Head of caudate nucleus (tissue), 42 donors: ENCODE measurements at places on chromosomes 7 and 10.

DNA sequence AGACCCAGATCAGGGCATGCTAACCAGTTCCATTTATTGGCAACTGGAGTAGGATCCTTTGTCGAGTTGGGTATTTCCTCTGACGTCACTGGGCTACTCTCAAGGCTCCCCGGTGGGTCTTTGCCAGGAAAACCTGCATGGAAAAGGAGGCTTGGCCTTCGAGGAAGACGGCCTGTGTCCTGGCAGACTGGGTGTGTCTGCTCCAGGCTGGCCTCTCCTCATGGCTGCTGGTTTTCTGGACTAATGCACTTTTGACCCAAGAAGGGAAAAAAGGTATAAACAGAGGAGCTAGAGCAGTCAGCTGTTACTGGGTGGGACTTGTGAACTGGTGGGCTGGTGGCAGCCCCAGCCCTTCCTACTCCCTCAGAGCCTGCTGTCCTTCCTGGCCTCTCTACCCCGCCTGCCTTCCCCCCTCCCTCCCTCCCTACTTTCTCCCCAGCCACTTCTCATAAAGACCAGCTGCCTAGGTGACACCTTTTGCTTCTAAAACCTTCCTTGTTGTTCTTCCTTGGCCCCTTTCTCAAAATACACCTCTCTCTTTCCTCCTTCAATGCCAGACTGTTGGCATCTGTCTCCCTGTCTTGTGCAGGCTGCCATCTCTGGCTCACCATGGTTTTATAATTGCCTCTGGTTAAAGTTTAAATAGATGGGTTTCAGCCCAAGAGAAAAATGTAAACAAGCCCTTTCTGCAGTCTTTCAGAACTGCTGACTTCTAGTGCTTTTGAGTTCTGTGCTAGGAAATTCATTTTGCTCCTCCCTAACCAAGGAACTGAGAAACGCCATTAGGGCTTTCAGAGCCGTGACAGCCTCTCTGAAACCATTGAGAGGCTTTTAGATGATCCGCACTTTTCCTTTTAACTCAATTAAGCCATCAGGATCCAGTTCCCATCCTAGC is 101.8 kb upstream of the MKLN1 start:
- no peak for DNase-seq

DNA sequence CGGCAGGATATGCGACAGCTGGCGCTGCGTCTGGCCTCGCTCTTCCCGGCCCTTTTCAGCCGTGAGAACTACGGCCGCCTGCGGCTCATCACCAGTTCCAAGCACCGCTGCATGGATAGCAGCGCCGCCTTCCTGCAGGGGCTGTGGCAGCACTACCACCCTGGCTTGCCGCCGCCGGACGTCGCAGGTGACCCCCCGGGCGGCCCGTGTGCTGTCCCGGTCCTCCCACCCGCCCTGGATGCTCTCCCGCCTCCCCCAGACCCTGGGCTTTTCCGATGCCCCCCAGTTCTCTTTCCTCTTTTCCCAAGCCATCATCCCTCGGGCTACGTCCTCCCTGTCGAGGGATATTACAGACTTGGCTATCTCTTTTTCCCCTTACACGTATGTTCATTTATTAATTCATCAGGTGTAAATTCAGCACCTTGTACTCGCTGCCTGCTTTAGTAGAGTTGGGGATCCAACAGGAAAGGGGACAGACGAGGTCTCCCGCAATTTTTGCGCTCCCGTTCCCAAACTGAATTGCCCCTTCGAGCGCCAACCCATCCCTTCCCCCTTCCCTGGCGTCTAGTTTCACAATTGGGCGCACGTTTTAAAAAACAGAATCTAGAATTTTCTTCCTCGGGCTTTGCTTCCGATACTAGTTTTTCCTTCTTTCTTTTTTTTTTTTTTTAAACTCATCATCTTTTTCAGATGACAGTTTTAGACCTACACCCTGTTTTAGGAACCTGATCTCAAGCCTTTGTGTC is 846 bp downstream of the MINPP1 start:
- peak; percentile 63 for DNase-seq

DNA sequence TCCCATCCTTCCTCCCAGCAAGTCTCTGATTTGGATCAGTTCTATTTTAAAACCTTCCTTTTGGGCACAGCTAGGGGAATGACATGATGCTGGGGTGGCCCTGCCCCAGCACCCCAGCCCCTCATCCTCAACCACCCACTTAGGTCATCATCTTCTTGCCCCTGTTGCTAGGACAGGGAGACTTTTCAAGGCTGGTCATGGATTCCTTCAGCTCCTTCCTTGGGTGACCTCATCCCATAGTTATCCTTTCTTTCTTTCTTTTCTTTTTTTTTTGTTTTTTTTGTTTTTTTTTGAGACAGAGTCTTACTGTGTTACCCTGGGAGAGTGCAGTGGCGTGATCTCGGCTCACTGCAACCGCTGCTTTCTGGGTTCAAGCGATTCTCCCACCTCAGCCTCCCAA is 127.2 kb downstream of the WDFY4 start:
- DNase-seq, result no peak

GRCh38 chr10:131934769-131935168 is 34.0 kb downstream of the PPP2R2D start:
- no peak for DNase-seq

GRCh38 chr7:88215295-88215694 is 4.5 kb downstream of the SRI start:
- no peak for DNase-seq

GRCh38 chr10:50367732-50368131 is 116.4 kb upstream of the ASAH2 start:
- no peak for DNase-seq

- no peak for DNase-seq
These were observed 5.1 kb downstream of the SGMS1 start for GRCh38 chr10:50618624-50619023.

- no peak for DNase-seq
These were observed 119.7 kb upstream of the KLF14 start for GRCh38 chr7:130853503-130854279.

DNA sequence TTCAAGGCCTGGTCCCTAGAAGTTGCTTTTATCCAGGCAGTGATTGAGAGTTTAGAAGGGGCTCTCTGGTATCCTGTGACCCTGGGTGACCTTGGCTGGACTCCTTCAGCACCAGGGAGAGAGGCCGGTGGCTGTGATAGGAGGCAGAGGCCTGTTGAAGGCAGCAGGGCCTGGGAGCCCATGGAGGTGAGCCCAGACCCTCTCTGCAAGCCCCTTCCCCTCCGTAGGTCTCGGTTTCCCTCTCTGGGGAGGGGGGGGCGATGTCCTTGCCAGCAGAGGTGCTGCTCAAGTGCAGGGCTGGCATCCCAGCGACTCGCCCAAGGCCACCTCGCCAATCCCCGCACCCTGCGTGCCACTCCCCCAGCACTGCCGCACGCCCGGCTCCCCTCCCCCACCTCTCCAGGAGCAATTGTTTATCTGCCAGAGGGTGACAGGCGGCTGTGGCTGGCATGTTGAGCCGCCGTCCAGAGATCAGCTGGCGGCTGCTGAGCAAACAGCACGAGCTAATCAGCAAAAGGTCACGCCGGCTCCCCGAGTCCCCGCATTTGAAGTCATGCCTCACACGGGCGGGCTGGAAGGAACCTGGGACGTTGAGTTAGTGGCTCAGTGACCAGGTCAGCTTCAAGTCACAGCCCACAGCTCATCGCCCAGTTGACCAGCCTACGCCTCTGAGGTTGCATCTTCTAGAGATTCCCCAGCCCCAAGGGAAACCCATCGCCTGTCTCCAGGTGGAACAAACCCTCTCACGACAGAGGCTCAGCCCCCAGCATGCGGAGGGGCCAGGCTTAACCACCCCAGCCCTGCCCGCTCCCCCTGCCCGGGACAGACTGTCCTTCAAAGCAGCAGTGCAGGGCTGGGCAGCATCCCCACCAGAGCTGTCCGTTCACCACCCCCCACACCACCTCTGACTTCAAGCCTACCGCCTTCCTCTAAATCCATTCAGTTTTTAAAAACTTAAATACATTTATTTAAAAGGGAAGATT is 43.7 kb downstream of the ELFN1 start:
- no peak for DNase-seq

DNA sequence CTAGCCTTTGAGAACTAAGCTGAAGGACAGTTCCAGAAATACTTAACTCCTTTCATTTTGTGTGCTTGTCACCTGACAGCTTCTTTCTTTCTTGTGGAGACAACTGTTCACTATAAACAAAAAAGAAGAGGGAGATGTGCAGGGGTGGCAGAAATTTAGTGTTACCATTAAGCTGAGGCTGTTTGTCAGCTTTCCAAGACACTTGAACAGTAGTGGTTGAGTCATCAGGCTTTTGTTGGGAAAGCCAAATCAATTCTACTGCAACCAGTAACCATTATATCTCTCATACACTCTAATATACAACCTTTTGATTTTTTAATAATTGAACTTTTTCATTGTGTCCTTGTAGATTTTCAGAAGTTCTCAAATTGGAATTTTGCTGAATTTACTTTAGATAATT is 75.3 kb downstream of the POLL start:
- DNase-seq, result no peak

DNA sequence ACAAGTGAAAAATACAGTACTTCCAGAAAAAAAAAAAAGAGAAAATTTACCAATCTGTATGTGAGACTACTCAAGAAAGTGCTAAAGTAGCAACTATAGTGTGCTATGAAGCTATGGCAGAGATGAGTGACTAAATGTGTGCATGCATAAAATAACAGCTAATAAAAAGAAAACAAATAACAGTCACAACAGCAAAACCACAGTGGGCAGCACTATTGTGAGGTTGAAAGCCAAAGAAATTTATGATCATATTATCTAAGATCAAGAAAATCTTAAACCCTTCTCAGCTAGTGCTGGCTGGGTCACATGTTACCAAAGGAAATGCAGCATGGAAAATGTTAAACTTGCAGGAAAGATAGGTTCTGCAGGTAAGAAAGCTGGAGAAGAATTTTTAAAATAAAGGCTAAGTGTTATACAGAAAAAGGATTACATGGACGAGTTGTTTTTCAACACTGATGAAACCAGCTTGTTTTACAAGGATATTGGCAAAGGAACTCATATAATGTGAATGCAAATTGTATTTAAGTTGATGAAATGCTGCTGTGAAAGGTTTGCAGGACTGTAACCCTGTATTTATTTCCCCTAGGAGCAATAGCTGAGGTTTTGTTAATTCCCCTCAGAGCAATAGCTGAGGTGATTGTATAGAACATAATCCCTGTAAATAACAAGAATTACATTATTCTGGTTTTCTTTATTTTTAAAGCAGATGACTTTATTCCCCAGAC is 15.6 kb upstream of the OR2A5 start:
- no peak for DNase-seq

DNA sequence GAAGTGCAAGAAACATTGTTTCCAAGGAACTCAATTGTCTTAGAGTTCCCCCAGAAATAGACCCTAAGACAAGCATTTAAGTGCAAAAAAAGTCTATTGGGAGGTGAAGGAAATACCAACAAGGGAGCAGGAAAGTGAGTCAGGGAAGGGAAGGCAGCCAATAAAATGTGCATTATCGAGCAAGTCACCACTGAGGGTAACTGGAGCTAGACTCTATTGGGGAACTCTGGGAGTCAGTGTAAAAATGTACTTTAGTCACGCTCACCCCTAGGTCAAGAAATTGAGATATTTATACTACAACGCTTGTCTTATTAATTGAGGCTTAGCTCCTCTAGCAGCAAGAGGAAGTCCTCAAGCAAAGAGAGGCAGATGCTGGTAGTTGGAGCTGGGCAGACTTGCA is 137.7 kb downstream of the RTKN2 start:
- DNase-seq, result no peak

DNA sequence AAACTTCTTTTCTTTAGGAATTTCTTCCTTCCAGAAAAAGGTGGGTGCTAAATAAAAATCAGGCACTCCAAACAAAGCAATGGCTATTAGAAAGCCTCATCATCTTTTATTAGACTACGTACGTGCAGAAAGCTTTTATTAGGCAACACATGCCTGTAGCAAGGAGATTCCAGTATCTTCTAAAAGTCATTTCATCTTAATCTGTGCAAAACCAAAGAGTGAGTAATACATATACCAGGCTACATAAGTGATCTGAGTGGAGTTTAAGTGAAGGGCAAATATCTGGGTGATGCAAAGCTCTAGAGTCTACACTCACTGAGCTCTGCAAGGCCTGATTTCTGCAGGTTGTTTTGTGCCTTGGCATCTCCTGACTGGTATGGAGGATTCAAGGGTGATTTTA is 231.7 kb downstream of the ELMO1 start:
- no peak for DNase-seq
